ENCODE measurements at places on chromosomes 2 and 18.

DNA sequence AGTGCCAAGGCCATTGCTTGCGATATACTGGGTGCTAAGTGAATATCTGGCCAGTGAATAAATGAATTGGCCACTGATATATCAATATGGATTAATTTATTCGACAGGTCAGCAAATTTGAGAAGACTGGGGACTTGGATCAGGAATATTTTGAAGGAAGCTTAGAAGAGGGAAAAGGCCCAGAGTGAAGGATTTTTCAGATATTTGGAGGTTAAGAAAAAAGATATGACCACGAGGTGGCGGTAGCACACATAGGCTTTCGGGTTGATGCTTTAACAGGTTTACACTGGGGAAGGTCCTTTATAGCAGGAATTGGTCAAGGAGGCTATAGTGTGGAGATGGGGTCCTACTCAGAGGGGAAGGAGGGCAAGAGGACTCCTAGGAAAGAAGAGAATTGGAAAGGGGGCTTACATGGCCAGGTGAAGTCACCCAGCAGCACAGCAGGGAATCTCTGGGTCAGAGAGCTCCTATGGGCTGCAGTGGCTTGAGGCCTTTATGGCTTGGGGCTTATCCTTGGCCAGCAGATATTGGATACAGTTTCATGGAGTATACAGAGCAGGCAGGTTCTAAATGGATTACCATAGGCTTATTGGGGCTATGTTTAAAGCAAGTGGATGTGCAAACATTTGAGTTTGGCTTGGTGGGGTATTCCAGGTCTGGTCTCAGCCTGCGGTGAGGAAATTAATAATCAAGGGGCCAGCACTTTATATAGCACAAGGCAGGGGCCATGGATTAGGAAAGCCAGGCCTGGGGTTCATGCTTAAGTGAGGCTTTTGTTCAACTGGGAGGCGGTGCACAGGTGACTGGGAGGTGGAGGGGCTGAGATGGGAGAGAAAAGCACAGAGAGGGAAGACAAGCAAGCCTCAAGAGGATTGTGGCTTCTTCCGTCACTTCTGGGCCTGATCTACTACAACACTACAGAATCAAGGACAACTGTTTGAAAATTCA lies 9.7 kb downstream of the IL1RN start:
- DNase-seq = no peak

GRCh38 chr18:57585855-57586250 lies 649 bp downstream of the FECH start:
- no peak for DNase-seq

GRCh38 chr2:203280428-203281064 lies 41.7 kb downstream of the CYP20A1 start:
- DNase-seq = no peak

DNA sequence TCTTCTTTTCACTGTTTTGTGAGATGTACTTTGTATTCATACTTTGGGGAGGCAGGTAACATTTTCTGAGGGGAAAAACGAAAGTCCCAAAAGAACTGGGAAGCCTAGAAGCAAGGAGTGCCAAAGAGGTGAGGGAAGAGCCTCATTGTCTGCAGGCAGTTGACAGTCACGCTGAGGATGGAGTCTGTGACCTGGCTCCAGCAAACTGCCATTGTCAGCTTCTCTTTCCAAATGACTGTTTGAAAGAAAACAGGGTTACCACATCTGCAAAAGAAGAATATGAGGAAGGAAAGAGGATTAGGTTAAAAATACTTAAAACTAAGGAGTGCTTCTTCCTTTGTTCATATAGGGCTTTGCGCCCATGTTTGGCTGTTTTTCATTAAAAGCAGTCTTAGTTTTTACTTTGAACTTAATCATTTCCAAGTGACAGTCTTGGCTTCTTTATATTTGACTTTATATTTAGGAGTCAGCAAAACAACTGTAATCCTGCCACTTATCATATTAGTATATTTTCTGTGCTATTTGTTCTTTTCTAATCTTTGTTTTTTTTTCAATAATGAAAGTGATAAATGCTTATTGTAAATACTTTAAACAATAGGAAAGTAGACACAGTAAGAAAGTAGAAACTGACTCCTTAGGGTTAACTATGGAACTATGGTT lies 35.0 kb downstream of the CERS6 start:
- DNase-seq = no peak

DNA sequence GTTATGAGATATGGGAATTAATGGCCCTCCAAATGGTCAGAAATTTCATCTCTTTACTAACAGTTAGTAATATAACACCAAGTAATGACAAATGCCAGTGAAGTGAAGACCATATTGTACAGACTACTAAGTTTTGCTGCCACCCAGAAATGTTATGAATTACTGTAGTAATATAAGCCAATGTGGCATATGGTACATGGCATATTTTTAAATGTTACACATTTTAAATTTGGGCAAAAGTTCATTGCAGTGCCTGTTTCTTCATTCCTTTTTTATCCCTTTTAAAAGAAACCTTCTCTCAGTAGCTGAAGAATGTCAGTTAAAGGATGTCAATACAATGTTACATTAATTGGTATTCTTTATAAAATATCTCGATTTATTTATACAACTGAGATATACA lies 626.5 kb upstream of the SLC8A1 start:
- no peak for DNase-seq

GRCh38 chr2:171963198-171963597 lies 36.6 kb upstream of the METAP1D start:
- no peak for DNase-seq

GRCh38 chr18:21109936-21110712 lies 1.5 kb downstream of the ROCK1 start:
- DNase-seq = no peak

- no peak for DNase-seq
Measured at GRCh38 chr2:222391743-222392285, 32.5 kb upstream of the SGPP2 start.

DNA sequence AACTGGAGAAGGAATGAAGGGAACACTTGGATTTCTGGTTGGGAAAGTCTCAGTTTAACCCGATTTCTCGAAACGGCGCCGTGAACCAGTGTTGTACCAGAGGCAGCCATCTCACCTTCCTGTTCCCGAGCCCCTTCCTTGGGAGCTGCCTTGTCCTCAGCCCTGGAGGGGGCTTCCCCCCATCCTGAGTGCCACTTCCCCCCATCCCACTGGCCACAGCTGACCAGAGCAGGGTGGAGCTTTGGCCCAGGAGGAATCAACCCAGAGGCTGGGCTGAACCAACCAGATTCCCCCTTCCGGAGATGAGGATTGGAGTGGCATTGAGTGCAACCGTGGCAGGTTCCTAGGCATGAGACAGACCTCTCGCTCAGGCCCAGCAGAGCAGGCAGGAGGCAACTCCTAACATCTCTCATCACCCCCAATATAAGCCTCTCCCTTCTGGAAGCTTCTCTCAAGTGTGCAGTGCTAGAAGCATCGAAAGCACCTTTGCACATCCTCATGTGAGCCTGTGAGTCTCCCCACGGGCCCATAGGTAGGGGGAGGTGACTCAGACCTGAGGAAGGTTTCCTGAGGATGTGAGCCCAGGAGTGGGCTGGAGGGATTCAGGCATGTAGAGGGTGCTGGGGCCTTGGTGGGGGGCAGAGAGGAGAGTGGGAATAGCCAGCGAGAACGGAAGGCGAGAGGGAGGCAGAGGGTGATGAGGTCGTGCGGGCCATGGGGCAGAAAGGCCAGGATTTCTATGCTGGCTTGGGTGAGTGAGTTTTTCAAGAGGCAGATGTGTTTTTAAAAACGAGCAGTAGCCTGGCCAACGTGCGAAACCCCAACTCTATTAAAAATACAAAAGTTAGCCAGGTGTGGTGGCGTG lies 11.9 kb downstream of the NGEF start:
- no peak for DNase-seq

- DNase-seq = no peak
Measured at GRCh38 chr18:11985586-11985985, 4.3 kb downstream of the IMPA2 start.

DNA sequence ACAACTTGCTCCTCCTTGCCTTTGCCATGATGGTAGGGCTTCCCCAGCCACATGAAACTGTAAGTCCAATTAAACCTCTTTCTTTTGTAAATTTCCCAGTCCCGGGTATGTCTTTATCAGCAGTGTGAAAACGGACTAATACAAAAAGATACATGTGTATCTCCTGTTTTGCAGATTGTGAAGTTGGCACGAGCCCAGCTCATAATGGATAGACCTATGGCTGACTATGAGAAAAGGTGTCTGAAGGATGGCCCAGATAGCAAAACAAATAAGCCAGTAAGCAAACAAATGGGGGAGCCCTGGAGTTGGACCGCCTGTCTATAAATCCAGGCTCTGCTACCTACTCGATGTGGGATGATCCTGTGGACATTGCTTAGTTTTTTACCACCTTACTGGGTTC lies 15.5 kb upstream of the PRKCE start:
- no peak for DNase-seq

DNA sequence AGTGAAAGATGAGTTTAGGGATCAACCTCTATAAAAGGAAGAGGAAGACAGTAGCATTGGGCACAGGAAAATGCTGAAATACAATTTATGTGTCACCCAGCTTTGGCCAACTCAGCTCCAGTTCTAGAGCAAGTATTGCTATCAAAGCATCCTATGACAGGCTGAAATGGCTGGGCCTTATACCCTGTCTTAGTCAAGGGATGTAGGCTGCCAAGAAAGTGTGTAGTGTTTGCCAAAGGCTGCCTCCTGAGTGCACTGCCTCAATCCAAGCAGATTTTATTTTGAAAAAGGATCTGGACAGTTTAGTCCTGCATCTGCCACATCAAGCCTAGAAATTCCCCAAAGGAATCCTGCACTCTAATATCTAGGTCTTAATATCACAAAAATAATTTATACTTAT lies 359.9 kb upstream of the ZC3H15 start:
- no peak for DNase-seq

DNA sequence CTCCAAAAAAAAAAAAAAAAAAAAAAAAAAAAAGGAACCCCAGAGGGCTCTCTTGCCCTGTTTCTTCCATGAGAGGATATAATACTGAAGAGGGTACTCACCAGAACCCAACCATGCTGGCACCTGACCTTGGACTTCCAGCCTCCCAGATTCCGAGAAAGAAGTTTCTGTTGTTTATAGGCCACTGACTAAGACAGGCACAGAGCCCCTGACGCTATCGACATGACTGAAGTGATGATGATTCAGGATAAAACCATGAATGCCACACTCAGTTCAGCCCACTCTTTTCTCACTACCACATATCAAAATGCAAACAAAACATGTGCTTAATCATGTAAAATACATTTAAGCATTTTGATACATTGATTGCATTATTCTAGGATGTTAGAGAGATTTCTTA lies 66.1 kb upstream of the CDCA7 start:
- DNase-seq = no peak

- DNase-seq = no peak
Measured at GRCh38 chr18:27005589-27005988, 140.1 kb upstream of the AQP4 start.

GRCh38 chr18:13548966-13549879 lies 177.1 kb downstream of the FAM210A start:
- no peak for DNase-seq

- DNase-seq = no peak
Measured at GRCh38 chr18:33116376-33116775, 324.1 kb downstream of the CCDC178 start.

GRCh38 chr2:241072151-241072550 lies 29.9 kb downstream of the MTERF4 start:
- DNase-seq = no peak

DNA sequence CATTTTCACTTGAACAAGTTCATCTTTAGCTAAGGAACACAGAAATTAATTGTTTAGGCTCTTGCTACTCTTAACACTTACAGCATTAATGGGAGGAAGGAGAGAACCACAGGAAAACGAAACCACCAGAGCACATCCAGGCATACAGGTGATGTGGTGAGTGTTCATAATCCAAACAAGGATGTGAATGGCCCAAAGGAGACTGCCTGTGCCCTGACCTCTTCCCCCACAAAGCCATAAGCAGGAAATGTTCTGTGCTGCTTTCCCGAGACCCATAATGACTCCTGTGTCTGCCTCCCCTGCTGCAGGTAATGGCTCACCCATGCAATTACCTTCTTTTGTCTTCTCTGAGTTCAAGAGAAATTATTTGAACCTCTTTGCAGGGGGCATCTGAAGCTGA lies 295.9 kb upstream of the LINC00305 start:
- DNase-seq = no peak

DNA sequence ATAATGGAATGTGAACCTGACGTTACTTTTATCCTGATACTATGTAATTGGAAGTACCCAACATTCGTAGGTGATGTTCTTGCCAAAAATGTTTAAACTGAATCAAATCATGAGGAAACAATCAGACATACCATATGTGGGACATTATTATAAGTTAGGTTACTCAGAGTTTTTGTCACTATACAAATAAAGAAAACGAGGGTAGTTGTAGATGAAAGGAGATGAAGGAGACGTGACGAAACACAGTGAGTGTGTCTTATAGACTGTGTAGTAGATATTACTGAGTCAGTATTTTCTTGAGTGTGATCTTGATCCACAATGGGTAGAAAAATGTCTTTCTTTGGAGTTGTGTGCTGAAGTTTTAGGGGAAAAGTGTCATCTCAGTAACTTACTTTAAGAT lies 176.8 kb downstream of the ZNF407 start:
- DNase-seq = no peak

- no peak for DNase-seq
Measured at GRCh38 chr18:6509832-6510231, 95.1 kb upstream of the L3MBTL4 start.

Data from stimulated activated CD8-positive, alpha-beta memory T cell treated with anti-CD3 and anti-CD28 coated beads, Interleukin-15, amount 100 ng/mL, for 24 hours (primary cell).